IMR-90 (cell line): ENCODE measurements at places on chromosomes 16 and 17.
A peak's percentile ranks its signal among the peaks of the same experiment; 100 is the strongest.

GRCh38 chr17:49239963-49240362, 9.4 kb upstream of the PHOSPHO1 start:
- DNase-seq, result no peak

DNA sequence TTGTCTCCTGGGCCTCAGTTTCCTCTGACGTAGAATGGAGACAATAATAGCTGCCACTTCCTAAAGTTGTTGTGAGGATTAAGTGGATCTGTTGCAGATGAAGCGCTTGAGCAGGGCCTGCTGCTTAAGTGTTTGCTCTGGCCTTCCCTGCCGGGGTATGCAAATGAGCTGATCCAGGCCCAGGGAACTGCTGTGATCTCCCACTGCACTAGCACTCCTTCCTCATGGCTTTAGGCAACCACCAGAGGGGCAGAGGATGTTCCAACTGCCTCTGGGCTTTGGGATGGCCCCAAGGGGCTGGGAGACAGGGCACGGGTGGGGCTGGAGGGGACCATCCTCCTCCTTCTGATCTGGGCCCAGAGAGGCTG, 6.2 kb downstream of the SBK1 start:
- no peak for DNase-seq

DNA sequence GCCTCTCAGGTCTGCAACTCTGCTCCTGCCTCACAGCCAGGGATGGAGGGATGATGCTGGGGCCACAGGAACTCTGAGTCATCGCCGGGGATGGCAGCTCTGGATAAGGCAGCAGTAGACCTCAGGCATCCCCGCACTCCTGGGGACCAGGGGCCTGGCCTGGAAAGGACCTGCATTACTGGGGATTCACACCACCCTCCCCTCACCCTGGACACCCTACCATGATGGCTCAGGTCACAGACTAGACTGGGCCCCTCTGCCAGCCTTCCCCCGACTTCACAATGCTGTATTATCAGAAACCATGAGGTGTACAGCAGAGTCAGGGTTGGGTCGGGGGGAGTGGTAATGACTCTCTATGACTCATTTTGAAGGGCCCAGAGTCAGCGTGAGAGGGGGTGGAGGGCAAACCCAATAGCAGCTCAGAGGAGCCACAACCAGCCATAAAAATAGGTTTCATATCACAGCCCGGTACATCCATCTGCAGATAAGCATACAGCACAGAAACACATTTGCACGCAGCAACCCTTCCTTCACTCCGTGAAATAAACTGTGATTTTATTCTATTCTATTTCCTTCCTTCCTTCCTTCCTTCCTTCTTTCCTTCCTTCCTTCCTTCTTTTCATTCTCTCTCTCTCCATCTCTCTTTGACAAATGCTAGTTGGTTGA, 28.8 kb downstream of the DYNLRB2 start:
- peak; percentile 46 for DNase-seq

- no peak for DNase-seq
Measured at GRCh38 chr16:3673201-3673600, 18.7 kb downstream of the DNASE1 start.

- DNase-seq, result no peak
Measured at GRCh38 chr16:64452446-64452845, 669.4 kb downstream of the CDH11 start.

DNA sequence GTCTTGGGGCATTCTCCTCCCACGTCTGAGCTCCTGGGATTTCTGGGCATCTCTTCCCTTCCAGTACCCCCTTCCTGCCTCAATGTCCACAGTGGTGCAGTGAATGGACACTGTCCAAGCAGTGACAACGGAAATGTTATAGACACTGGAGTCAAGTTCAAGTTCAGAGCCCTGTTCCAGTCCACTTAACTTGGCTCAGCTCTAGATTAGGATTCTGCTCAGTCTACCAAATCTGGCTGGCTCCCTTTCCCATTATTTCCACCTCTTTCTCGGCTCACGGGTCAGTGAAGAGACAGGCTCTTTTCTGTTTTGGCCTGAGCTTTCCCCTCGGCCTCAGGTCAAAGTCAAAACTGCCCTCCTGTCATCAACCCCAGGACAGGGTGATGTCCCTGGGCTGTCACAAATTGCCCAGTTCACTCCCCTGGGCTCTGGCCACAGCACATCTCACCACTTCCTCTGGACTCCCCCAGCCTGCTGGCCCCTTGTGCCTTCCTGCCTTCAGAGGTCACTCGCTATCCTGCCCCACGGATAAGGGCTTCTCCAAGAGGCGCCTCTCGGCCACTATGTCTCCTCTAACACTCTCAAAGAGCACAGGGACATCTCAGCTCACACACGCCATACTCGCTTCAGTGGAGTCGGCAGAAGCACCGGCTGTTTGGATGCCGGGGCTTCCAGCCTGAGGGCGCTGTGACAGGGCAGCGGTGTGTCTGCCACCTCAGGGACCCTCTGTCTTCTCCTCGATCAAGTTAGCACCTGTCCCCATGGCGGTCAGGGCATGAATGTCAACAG, 17.7 kb upstream of the MRPL38 start:
- no peak for DNase-seq

GRCh38 chr16:67000384-67001351, 12.3 kb downstream of the CES4A start:
- no peak for DNase-seq

DNA sequence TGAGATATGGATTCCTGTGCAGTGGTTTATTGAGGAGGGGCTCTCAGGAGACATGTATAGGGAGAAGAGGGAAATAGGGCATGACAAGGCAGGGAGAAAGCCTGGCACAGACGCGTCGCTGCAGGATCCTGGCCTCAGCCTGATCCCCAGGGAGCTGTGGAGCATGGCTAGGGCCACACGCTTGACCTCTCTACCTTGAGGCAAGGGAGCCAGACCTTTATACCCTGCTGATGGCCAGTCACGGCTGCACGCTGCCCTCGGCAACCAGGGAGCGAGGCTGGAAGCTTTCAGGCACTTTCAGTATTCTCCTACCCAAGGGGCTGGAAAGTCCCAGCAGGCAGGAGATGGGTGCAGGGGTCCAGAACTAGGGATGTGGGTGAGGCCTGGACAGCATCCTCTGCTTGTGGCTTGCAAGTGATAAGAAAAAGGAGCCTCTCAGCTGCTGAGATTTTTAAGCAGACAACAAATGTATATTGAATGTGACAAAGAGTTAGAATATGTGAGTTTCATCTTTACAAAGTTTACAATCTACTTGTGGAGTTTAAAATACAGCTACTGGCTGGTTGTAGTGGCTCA, 10.0 kb upstream of the KLHL36 start:
- no peak for DNase-seq

- no peak for DNase-seq
Measured at GRCh38 chr16:85401370-85401916, 211.7 kb upstream of the GSE1 start.

- no peak for DNase-seq
Measured at GRCh38 chr16:66943426-66944053, 8.2 kb downstream of the CES2 start.

DNA sequence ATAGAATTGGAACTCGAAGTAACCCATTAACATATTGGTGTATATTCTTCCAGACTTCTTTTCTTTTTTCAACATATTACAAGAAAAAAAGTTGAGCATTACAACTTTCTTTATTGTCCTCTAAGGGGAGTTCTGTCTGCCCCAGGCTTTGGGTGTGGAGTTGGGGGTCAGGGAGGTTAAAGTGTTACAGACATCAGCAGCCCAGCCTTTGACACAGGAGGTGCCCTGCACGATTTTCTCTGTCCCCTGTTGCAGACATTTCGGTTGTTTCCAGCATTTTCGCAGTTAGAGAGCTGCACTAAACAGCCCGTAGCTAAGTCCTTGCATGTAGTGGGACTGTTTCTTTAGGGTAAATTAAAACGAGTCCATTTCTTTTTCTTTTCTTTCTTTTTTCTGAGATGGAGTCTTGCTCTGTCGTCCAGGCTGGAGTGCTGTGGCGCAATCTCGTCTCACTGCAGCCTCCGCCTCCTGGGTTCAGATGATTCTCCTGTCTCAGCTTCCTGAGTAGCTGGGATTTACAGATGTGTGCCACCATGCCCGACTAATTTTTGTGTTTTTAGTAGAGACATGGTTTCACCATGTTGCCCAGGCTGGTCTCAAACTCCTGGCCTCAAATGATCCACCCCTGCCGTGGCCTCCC, 13.4 kb upstream of the ADCY7 start:
- DNase-seq, result no peak

GRCh38 chr17:74190154-74190553, 13.3 kb upstream of the RPL38 start:
- peak; percentile 61 for DNase-seq

GRCh38 chr16:49921791-49922456, 66.0 kb upstream of the ZNF423 start:
- peak; percentile 17 for DNase-seq

DNA sequence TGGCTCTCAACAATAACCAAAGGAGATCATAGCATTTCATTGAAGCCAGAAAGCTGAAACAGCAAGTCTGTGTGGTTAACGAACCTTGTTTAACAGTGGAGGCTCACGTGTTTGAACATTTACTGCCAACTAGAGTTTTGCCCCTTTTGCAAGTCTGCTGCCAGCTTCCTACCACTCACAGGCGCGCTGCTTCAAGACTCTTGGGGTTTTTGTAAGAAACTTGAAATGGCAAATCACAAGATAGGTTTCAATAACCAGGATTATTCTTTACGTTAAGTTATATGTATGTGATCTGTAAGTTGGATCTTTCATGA, 1.2 kb downstream of the SNTB2 start:
- DNase-seq, result no peak

DNA sequence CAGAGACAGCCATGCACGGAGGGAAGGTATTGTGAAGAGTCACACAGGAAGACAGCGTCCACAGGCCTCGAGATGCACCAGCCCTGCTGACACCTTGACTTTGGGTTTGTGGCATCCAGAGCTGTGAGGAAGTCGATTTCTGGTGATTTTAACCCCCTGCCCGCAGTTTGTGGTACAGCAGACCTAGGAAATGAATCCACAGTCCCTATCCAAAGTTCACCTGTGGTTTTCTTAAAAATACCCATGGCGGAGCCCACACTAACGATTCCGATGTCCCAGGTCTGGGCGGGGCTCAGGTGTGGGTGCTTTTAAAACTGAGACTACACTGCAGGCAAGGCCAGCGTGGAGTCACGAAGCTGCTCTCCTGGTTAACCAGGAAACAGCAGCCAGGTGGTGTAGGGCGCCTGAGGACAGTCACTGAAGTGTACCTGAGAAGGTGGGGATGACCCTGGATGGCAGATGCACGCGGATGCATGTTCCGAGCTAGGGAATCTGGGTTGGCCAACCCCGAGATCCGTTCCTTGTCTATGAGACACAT, 14.4 kb upstream of the MEAK7 start:
- no peak for DNase-seq

GRCh38 chr16:735982-736453, 4.8 kb downstream of the CIAO3 start:
- DNase-seq, result no peak

GRCh38 chr16:28974007-28974436, 556 bp upstream of the SPNS1 start:
- DNase-seq, result peak; percentile 65

DNA sequence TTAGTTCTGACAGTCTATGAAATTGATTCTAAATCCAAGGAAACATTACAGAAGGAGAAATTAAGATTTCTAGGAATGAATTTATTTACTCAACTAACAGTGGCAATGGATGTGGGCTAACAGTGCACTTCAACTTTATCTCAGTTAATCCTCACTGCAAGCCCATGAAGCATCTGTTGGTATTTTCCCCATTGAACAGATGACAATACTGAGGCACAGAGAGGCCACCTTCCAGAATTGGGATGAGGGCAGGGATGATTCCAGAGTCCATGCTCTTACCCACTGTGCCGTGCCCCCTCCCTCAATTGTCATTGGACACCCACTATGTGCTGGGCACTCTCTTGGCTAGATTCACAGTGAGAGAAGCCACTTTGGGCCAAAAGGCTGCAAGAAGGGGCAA, 89.0 kb downstream of the XYLT1 start:
- no peak for DNase-seq

DNA sequence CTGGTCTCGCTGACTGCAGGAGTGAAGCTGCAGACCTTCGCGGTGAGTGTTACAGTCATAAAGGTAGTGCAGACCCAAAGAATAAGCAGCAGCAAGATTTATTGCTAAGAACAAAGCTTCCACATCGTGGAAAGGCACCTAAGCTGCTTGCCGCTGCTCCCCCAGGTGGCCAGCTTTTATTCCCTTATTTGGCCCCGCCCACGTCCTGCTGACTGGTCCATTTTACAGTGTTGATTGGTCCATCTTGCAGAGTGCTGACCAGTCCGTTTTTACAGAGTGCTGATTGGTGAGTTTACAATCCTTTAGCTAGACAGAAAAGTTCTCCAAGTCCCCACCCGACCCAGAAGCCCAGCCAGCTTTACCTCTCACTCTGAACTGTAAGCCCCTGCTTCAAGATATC, 227.8 kb downstream of the ABCC12 start:
- no peak for DNase-seq

- no peak for DNase-seq
Measured at GRCh38 chr17:48609759-48610281, 997 bp downstream of the HOXB7 start.

- no peak for DNase-seq
Measured at GRCh38 chr17:15467592-15467991, at the start of gene CDRT4. Gene CDRT4 (minus strand): TSS chr17:15467621. CDS start chr17:15440238, 27,383 bp downstream.

GRCh38 chr17:12180644-12181261, 160.1 kb downstream of the MAP2K4 start:
- peak; percentile 79 for DNase-seq

GRCh38 chr17:49494986-49495841, at the start of gene NGFR:
Gene NGFR (plus strand): TSS chr17:49495293. CDS start chr17:49495418, 125 bp downstream.
- DNase-seq, result peak; percentile 13

GRCh38 chr16:27301236-27301861, 12.4 kb upstream of the IL4R start:
- no peak for DNase-seq

GRCh38 chr16:13791095-13791494, 128.9 kb upstream of the ERCC4 start:
- DNase-seq, result no peak

GRCh38 chr17:42409523-42410318, 13.3 kb downstream of the CAVIN1 start:
- peak; percentile 91 for DNase-seq

DNA sequence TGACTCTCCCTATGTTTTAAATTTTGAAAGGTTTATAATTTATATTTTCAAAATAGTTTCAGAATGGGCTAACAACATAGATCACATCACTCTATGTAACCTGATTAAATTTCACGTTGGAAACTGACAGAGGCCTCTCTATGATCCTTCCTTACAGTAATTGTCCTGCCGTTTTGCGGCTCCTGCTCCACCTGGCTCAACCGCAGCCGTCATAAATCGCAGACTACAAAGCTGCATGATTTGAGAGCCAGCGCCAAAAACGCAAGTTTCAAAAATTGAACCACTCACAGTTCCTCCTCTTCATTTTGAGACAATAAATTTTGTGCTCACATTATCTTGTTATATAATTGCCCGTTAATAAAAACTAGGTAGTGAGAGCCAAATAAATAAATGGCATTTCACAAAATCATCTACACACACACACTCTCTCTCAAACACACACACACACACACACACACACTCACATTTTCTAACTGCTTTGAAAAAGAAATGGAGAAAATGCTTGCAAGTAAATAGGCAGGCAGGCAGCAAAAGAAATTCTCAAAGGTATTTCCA, 263.1 kb upstream of the PSMD7 start:
- DNase-seq, result no peak
